Renal pelvis (tissue), 12 donors: ENCODE measurements at places on chromosomes 11 and 22. TPM values are rescaled to one million over a fixed set of nuclear protein-coding genes. Genes with fewer than 3 reads are reported as not detected.

Gene TRIM49C
- polyA plus RNA-seq = not detected

Gene RIMBP3B
- polyA plus RNA-seq = 0.07 TPM

Gene SERPIND1
- 3.6 TPM for polyA plus RNA-seq

Gene C11orf42
- 1.1 TPM for polyA plus RNA-seq

Gene SCO2
- 6.7 TPM for polyA plus RNA-seq

Gene EHF
- polyA plus RNA-seq = 18.7 TPM
